ENCODE measurements at places on chromosomes 3 and 15.
A peak's percentile ranks its signal among the peaks of the same experiment; 100 is the strongest.

DNA sequence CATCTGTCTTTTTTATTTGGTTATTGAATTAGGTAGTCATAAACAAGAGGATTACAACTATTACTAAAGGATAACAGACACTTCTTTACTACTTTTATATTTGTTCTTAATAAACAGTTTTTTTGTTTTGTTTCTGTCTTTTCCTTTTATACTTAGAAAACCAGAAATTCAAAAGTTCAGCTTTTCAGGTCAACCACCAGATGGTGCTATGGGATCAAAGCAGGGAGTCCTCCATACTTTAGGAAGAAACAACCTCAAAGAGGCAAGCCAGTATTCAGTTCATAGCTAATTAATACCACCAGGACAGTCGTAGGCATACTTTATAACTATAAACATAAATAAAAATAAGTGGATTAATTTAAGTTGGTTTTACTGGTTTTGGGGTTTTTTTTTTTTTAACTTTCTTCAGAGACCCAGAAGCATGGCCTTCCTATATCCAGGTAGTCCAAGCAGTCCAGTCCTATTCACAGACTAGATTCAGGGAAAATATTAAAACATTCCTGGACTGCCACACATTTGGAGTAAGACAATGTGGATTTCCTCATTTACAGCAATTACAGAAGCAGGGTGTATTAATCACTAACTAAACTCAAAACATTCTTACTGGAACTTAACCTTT, 16.0 kb upstream of the EID1 start:
- peak; percentile 58 for DNase-seq

DNA sequence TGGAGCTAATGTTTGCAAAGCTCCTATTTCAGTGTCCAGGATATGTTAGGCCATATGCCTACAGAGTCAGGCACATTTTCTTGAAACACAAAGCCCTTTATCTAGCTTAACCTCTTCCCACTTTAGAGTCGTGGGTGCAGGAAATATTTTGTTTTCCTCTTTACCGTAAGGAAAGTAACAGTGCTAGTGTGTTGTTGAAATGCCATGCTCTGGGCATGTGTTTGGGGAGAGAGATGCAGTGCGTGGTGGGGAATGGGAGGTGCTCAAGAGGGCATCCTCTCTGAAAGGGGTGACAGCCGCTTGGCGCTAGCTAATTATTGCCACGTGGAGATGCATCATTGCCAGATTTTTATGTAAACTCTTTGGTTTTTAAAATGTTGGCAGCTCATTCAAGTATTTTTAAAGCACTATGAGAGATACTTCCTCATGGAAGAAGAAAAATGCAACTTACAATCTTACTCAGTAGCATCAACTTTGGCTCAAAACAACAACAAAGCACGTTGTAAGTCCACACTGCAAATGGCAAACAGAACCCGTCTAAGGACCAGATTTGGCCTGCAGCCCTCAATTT, 152.6 kb downstream of the LPP start:
- no peak for DNase-seq

GRCh38 chr3:134803051-134803505, 8.0 kb downstream of the EPHB1 start:
- peak; percentile 82 for DNase-seq

DNA sequence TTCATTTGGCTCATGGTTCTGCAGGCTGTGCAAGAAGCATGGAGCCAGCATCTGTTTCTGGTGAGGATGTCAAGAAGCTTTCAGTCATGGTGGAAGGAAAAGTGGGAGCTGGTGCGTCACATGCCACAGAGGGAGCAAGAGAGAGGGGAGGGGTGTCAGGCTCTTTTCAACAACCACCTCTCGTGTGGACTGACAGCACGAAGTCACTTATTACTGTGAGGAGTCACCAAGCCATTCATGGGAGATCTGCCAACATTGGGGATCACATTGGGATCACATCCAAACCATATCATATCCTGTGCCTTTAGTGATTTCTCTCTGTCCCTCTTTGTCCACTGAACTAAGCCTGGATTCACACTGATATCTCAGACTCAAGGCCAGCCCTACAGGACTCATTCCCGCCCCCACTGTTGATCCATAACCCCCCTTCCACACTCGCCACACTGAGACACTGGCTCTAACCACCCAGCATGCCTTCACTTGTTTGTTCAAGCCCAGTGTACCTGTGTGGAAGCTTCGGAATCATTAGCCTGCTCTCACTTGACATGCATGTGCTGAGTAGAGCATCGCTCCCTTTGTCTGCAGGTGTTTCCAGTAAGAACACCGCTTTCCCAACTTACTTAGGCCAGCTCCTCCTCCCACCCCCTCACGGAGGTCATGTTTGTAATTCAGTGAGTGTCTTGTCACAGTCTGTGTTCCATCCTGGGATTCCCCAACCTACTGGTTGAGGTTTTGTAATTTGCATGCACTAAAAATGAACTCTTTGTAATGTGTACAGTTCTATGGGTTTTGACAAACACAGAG, 132.2 kb downstream of the KLF13 start:
- no peak for DNase-seq
